Activated effector memory CD4-positive, alpha-beta T cell treated with Interleukin-2 at 50 U/mL for 16 hours (primary cell): ENCODE measurements at places on chromosomes 16 and 17.
A peak's percentile ranks its signal among the peaks of the same experiment; 100 is the strongest.

DNA sequence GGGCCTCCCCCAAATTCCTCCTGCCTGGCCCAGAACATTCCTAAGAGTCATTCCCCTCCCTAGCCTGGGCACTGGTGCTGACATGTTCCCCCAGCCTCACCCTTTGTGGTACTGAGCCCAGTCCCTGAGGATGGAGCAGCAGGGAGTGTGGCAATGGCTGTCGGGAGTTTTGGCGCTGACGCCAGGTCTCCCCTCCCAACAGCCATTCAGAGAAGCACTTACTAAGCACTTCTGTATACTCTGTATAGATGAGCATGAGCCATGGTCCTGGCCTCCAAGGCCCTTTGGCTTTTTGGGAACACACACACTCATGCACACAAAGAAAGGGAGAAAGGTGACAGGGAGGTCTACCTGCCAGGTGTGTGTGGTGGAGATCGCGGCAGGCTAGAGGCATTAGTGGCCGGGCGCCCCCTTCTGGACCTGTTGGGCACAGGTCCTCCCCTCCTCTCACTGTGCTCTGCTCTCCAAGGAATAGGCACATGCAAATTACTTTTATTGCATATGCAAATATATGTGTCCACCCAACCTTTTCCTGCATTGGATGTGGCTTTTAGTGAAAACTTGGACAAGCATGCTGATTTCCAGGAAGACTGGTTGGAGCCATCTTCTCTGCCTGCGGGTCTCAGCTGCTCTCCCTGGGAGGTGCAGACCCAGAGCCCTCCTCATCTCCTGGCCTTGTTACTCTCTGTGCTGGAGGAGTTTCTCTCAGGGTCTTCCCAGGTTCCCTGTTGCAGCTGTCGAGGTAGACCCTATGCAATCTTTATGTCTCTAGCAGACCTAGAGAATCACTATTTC, 17.4 kb upstream of the C17orf107 start:
- DNase-seq: peak; percentile 49

DNA sequence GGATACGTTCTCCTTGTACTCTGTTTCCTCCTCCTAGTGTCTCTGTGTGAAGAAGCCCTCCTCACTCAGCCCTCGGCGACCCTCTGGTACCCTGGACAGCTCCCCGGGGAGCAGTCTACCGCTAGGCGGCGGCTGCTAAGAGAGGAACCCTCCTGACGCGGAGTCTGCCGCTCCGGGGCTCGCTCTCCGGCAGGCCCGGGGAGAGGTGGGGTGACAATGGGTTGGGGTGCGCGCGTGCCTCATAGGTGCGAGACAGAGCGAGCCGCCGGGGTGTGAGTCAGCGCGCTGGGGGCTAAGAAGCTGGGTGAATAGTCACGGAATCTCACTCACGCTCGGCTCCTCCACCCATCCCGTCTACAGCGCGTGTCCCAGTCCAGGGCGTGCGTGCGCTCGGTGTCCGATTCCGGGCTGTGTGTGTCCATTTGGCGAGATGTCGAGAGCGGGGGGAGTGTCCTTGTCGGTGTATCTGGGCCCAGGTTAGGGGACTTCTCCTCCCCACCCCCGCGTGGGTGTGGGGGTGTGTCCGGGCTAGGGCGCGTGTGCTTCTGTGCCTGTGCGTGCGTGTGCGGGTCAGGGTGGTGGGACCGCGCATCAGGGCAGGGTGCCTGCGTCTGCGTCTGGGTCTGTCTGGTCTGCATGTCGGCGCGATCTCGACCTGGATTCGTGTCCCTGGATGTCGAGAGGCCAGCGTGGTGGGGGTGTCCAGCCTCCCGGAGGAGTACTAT, 577 bp upstream of the HS3ST2 start:
- DNase-seq: no peak

DNA sequence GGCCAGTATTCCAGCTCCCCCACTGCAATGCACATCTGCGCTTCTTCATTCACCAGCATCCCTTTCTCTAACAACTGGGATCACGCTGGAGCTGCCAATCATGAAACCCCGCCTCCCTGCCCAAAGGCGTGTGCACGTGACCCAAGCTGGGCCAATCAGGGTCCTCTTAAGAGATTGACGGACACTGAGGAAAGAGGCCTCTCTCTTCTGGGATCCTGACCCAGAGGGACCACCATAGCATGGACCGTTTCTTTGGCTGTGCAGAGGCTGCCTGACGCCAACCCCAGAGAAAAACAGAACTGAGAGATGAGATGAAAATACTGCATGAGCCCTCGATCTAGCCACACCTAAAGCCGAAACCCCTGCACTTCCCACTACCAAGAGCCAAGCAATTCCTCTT, 32.0 kb downstream of the COTL1 start:
- no peak for DNase-seq

DNA sequence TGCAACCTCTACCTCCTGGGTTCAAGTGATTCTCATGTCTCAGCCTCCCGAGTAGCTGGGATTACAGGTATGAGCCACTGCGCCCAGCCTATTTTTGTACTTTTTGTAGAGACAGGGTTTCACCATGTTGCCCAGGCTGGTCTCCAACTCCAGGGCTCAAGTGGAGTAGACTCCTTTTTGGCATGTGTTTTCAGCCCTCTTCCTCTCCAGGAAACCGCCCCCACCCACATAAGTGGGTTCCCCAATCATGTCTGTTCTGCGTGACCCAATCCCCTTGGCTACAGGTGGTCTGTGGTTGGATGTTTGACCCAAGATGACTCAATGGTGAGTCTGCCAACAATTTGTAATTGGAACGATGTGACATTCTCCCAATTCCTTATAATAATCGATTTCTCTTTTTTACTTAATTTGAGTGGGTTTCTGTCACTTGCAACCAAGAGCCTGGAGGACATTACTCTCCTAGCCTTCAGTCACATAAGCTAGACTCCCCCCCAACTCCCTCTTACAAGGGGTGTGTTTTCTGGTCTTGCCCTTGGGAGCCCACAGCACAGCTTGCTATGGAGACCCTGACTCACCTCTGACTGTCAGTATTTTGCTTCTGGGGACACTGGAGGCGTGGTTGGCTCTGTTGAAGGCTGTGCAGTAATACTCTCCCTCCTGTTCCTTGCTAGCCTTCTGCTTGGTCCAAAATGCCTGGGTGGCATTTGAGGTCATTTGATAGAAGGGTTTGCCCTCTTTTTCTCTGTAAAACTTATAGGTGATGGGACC, 34.9 kb downstream of the PECAM1 start:
- no peak for DNase-seq

GRCh38 chr16:88877564-88878289, 11.3 kb upstream of the PABPN1L start:
- no peak for DNase-seq

DNA sequence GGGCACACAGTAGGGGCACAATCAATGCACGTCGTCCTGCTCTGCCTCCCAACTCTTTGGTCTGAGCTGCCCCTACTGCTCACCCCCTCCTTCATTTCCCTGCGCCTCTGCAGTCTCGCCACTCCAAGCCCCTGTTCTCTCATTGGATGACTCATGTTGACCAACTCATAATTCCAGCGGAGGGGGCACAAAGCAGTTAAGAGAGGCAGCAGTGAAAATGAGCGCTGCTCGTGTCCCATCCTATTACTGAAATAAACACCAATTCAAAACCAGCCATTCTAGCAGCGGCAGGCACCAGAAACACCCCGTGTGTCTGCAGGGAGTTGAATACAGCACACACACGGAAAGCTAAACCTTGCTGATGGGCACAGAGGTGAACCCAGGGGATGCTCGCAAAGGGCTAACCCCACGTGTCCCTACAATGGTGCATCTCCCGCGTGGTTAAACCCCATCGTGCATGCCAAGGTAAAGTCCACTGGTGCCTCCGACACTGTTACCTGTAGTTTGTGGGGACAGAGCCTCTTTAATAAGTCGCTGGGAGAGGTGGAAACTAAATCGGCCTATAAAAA, 310.4 kb downstream of the XYLT1 start:
- DNase-seq: no peak

- no peak for DNase-seq
Measured at GRCh38 chr16:86245895-86246294, 264.4 kb upstream of the FOXF1 start.

DNA sequence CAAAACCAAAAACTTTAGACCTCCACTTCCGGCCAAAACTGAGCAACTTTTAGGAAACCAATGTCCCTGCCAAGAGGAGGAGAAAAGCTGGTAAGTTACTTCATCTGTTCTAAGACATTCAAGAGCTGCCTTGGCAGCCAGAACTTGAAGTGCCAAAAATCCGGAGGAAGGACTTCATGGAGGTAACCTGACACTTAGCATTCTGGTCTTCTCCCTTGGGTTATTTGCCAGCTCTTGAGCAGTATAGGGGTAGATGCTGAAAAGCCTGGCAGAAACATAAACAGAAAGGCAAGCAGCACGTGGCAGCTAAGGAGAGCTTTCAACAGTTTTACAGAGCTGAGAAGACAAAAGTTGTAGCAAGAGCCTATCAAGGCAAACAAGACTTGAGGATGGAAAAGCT, 53.2 kb downstream of the CDYL2 start:
- no peak for DNase-seq

- no peak for DNase-seq
Measured at GRCh38 chr16:3046641-3047386, 453 bp downstream of the MMP25 start.
